ENCODE measurements at places on chromosomes 1 and 21.

- DNase-seq = no peak
Measured at GRCh38 chr1:221878134-221878533, 136.2 kb upstream of the DUSP10 start.

DNA sequence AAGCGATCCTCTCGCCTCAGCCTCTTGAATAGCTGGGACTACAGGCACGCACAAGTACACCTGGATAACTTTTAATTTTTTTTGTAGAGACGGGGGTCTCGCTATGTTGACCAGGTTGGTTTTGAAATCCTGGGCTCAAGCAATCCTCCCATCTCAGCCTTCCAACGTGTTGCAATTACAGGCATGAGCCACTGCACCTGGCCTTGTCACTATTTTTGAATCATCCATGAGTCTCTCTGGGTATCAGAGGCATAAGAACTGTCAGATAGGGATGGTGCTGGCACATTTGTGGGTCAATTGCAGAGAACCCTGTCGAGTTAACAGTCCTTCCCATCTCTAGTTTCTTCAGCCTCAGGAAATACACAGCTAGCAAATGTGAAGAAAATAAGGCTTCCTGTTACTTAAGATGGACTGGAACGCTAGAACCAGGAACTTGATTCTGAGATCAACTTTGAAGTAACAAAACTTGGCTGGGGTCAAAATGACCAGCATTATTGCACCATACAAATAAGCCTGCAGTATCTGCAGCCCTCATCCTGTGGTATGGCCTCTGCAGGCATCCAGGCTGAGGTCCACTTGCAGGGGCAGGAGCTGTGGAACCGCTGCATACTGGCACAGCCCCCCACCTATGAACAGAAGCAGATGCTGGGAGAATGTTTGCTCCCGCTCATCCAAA is 124.3 kb upstream of the GADD45A start:
- no peak for DNase-seq

GRCh38 chr1:55472784-55473183 is 257.6 kb upstream of the USP24 start:
- DNase-seq = peak; percentile 12

DNA sequence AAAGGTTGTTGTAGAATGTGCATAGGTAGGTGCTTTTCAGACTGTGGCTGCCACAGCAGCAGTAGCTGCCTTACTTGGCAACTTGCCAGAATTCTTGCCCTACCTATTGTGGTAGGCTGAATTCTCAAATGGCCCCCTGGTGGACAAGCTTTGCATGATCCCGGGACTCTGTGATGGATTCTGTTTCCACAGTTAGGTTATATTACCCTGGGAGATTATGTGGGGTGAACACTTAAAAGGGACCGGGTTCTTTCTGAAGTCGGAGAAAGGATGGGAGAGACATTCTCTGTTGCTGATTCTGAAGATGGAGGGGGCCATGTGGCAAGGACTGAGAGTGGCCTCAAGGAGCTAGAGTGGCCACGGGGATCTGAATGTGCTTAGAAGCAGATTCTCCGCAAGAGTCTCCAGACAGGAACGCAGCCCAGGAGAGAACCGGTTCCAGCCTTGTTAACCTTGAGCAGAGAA is 32.1 kb upstream of the KCNE1 start:
- peak; percentile 65 for DNase-seq

GRCh38 chr1:36482724-36483388 is at the start of gene CSF3R:
TSS of gene CSF3R (minus strand) at chr1:36482913. CDS start at chr1:36479496, 3,417 bp downstream.
- DNase-seq = no peak

DNA sequence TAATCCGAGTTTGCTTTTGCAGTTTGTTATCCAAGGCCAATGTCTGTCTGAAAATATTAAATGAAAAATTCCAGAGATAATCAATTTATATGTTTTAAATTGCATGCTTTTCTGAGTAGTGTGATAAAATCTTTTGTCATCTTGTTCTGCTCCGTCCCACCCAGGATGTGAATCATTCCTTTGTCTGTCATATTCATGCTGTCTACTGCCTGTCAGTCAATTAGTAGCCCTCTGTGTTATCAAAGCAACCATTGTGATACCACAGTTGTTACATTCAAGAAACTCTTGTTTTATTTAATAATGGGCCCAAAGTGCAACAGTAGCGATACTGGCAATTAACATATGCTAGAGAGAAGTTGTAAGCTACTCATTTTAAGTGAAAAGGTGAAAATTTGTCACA is 819.3 kb downstream of the BRINP3 start:
- DNase-seq = no peak
